ENCODE measurements at places on chromosomes 2 and 18. TPM values are rescaled to one million over a fixed set of nuclear protein-coding genes. Genes with fewer than 3 reads are reported as not detected.

Gene RNF152
- 18.3 TPM for total RNA-seq

Gene ADAM23
- total RNA-seq = 11.1 TPM

Gene ZNF396
- total RNA-seq = 1.4 TPM

Gene CPO
- total RNA-seq = 0.17 TPM

Gene ACVR1C
- 0.43 TPM for total RNA-seq
